ENCODE measurements at places on chromosomes 12 and 14.

DNA sequence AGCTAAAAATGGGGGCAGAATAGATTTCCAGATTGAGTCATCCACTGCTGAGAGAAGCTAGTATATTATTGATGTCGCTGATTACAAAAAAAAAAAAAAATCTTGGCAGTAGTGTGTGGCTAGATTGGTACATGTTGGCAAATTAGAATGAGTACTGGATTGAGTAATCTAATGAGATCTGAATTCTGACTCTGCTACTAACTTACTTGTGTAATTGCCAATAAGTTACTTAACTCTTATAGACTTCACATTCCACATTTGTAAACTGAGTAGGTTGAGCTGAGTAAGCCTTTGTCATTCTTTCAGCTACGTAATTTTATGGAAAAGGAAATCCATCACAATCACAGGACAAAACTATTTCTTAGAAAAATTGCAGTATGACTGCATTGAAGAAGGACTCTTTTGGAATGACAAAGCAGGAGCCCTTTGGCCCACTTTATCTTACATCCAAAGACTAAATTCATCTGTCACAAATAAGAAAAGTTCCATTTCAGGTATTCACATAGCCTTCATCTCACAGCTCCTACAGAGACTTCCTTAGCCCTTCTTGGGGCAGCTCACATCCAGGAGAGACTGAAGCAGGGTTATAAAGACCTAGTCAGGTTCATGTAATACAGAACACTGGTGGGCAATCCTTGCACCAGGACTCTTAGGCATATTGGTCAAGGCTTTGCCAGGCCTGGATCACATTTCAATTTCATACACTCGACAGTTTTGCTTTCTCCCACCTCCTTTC is 197.3 kb upstream of the CPNE8 start:
- DNase-seq = no peak

DNA sequence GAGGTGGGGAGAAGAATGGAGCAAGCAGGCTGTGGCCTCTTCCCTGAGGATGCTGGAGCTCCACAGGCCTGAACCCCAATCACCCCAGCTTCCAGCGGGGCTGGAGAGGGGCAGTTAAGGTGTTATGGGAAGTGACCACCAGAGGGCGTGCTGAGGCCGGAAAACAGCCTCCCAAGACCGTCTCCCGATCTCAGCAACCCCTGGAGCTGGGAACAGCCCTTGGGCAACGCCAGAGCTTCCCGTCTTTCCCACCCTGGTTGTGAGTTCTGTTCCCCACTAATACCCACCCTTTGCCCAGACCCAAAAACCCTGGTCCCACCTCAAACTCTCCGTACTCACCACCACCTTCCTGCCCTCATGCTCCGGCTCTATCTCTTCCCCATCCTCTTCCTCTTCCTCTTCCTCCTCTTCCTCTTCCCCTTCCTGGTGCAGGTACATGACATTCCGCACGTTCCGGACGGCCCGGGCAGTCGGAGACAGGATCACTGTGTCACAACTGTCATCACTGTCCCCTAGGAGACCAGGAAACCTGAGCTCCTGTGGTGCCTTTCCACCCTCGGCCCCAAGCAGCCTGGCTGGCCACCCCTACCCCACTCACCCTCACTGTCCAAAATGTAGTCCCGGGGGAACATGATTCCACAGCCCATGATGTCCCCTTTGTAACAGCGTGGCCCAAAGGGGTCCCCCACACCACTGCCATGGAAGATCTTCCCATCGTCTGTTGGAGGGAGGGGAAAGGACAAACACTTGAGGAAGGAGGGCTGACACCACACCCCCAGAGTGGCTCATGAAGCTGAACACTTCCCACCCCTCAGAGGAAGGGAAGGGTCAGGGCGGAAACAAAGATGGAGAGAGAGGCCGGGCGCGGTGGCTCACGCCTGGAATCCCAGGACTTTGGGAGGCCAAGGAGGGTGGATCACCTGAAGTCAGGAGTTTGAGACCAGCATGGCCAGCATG is 12.9 kb downstream of the SPRYD3 start:
- DNase-seq = peak; percentile 64

GRCh38 chr14:20811986-20812975 is 9.6 kb upstream of the RNASE1 start:
- DNase-seq = no peak

DNA sequence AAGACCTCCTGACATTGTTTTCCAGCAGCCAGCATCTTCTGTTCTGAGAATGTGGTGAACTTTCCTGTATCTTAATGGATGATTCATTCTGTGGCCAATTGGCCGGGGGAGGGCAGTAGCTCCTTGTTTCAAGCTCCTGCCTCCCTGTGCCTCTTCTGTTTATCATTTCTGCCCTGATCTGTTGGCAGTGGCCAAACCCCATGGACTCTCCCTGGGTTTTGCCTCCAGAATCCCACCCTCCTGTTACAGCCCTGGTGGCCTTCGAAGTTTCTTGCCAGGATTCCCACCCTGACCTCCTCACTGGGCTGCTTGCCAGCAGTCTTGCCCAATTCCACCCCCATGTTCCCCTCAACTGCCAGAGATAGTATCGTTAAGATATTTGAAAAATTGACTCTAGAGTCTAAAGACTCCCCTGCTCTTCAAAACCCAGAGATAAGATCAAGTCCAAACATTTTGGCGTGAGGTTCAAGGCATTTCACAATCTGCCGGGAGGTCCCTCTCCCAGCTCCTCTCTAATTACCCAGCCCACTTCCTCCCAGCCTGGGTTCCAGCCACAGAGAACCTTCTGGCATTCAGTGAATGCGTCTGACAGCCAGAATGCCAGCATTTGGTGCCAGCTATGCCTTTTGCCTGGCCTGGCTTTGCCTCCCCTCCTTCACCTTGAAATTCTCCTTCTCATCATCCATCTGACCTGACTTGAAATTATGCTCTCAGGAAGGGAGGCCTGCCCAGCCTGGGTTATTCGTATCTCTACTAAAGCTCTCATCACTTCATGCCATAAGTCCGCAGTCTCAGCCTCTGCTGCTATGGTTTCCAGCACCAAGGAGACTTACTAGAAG is 37.7 kb upstream of the TXNRD1 start:
- DNase-seq = peak; percentile 40

DNA sequence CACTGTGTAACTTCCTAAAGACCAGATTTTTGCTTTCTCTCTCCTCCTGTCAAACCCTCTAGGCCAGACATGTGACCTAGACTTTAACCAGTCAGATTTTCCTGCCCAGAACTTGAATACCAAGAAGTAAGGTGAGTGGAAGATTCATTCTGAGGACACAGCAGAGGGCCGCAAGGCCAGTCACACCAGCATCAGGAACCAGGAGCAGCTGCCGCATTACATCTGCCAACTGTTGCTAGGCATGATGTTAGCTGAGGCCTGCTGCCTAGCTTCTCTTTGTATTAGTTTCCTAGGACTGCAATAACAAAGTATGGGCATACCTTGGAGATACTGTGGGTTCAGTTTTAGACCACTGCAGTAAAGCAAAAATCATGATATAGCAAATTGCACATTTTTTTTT is 101.9 kb upstream of the BMP4 start:
- no peak for DNase-seq

GRCh38 chr12:122870163-122870842 is 25.6 kb downstream of the VPS37B start:
- DNase-seq = no peak

GRCh38 chr14:90842726-90843125 is 26.5 kb upstream of the TTC7B start:
- no peak for DNase-seq

DNA sequence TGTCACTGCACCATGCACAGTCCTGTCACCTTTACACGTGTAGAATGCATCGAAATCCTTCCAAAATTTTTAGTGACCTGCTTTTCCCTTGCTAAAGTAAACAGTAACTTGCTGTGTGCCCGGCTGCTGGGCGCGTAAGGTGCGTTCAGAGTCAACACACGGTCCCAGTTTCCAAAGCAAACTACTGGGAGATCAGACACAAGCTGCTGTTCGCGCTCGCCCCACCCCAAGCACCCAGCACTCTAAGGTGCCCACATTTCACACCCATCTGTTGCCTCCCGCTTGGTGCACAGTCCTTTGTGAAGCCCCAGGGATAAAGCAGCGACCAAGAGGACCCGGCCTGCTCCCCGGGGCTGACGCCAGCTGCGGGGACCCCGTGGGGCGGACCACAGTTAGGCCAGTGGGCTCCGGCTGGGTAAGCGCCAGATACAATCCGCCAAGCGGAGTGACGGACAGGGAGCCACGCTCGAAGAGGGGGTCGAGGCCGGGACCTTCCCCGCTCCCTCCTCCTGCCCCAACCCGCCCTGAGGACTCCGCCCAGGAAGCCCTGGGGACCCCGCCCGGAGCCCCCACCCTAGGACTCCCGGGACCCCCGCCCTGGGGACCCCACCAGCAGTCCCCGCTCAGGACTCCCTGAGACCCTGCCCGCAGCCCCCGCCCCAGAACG is 633 bp downstream of the STX2 start:
- peak; percentile 78 for DNase-seq

DNA sequence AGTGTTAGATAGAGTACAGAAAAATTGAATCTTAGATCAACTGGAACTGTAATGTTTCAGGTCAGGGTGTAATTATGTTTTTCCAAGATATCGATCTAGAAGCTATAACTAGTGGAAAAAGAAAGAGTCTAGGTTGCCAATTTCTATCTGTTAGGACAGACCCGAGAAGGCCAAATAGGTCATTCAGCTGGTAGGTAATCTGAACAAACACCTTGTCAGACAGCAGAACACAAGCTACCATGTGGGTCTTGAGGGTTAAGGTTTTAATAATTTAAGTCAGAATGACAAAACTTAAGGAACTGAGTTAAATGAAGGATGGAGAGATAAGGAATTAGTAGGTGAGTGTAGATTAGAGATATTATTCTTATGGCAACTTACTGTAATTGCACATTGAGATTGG is 44.9 kb upstream of the KCNMB4 start:
- peak; percentile 11 for DNase-seq

DNA sequence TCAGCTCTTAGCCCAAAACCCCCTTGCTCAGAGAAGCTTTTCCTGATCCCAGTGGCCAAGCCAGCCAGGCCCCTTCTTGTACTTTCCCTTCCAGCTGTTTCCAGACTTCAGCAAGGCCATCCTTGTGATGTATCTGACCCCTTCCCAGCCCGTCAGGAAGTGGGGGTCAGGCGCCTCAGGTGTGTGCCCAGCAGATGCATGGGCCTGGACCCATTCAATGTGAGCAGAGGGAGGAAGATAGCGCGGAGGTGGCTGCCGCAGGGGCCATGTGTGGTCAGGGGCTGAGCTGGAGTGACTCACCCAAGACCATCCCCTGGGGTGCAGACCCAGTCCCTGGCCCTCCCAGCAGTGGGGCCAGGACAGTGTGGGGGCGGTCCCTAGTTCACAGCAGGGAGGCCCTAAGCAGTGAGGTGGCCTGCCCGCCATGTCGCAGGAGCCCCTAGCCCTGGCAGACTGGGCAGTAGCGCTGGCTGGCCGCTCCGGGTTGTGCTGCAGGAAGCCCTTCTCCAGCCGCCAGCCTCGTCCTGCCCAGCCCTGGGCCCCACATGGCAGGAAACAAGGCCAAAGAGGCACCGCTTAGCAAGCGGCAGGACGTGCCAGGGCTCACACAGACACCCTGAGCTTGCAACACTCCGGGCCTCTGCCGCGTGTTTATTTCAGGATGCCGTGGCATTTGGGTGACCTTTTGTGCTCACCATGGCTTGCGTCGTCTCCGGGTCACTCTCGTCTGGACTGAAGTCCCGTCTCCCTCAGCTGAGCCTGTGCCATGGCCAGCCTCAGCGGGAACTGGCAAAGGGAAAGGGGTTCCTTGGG is 12.0 kb downstream of the ADSS1 start:
- no peak for DNase-seq

GRCh38 chr12:84919271-84919670 is 6.7 kb upstream of the SLC6A15 start:
- DNase-seq = no peak

GRCh38 chr14:68807148-68807600 is 14.3 kb upstream of the ZFP36L1 start:
- no peak for DNase-seq

DNA sequence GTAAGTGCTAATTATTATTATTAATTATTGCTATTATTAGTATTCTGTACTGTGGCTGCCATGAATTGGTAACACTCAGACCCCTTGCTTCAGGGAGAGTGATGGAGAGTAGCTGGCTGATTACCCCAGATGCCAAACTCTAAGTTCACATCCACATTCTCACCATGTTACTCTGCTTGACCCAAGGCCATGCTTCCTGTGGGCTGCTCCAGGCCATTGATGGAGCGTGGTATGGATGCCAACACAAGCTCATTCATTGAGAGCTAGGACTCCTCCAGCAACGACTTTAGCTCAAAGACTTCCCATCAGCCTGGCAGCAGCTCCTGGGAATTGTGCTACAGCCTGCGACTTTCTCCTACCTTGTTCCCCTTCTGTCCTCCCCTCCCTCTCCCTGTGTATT is 233.4 kb downstream of the MSRB3 start:
- DNase-seq = no peak

DNA sequence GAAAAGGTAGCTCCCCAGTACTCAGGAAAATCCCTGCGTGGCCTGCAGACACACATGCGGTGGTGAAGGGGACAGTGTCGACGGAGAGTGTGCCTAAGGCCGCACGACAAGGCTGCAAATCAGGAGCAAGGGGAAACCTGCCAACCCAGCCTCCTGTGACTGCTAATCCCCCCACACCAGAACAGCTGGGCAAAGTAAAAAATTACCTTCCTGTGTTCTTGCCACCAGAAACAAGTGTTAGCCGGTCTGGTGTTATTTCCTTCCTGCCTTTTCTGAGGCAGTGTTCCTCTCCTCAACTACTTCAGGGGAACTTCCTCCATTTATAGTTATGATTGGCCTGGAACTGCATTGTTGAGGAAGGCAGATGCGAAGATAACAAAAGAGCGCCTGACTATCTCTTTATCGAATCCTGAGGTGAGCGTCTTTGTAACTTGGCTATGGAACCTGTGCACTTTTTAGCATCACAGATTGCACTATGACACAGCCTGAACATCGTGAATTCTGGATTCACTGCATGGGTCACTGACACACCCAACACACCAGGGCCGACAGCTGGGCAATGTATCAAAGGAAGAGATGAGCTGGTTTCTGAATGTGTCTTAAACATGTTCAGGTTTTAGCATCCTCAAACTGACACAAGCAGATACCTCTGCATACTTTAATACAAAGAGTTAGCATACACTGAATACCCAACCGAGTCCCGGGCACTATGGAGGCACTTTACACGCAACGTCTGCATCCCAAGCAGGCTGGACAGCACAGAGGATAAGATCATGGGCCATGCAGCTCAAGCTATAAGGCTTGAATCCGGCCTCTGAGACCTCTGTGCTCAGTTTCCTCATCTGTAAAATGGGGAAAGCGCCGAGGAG is 28.9 kb downstream of the SLC15A4 start:
- DNase-seq = no peak

DNA sequence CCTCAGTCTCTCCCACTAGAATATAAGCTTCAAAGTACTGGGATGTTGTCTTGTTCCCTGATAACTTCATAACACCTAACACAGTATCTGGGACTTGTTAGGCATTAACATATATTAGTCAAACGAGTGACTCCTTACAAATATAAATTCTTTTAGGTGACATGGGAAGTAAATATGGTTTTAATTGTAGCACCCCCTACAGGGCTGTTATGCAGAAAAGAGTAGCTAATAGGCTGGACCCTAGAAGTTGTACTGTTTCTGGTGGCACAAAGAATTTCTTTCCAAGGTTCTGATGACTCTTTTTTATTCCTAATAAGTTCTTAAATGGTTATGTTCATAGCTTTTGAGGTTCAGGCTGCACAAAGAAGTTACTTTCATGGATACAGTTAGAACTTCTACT is 29.8 kb downstream of the GPATCH2L start:
- DNase-seq = peak; percentile 26
